Kidney (tissue), 22 donors: ENCODE measurements at places on chromosomes 1 and 21. TPM values are rescaled to one million over a fixed set of nuclear protein-coding genes. Genes with fewer than 3 reads are reported as not detected.

The GUCA2A gene
- total RNA-seq: not detected

The KCNQ4 gene
- 1.2 TPM for total RNA-seq

The SUSD4 gene
- 14.0 TPM for total RNA-seq

The PPFIA4 gene
- 1.7 TPM for total RNA-seq

The SERINC2 gene
- total RNA-seq: 126 TPM

The OR2L2 gene
- total RNA-seq: 0.09 TPM

DNA sequence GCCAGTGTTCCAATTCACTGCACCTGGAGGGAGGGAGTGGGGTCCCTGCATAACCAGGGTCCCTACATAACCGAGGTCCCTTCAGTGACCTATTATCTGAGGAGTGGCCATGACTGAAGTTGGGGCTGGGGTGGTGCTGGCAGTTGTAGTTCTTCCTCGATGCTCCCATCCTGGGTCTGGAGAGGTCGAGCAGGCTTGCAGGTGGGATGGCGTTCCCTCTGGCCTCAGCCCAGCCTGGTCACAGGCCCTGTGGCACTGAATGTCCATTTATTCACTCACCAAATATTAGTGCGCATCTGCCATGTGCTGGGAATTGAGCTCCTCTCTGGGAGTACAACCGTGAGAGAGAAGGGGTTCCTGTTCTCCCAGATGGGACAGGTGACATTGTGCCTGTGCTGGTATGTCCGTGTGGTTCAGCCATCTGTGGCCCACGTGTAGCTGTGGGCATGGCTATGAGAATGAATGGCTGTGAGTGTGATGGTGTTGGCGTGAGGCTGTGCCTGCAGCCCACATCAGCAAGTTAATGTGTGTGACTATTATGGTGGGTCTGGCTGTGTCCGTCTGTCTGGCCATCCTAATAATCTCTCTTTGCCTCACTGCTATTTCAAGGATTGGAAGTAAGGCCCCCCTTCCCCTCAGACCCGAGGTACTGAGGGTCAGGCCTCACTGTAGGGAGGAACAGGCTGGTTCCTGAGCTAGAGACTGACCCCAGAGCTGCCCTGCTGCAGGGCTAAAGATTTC is 3.9 kb upstream of the SLC6A9 start:
- no peak overlapping the region for H3K4me3 ChIP-seq
- no peaks in the 10 kb centered on the region for H3K36me3 ChIP-seq
- DNase-seq: no peak
- H3K27ac ChIP-seq: peak overlapping the region; percentile 37
- H3K4me1 ChIP-seq: peaks cover 19% of the 10 kb centered on the region

GRCh38 chr1:22428672-22429071 is 23.0 kb upstream of the ZBTB40 start:
- no peaks in the 10 kb centered on the region for H3K36me3 ChIP-seq
- no peak for DNase-seq
- no peak overlapping the region for H3K27ac ChIP-seq
- H3K27me3 ChIP-seq: no peaks in the 10 kb centered on the region
- H3K4me3 ChIP-seq: peak overlapping the region; percentile 19
- no peaks in the 10 kb centered on the region for H3K4me1 ChIP-seq

GRCh38 chr1:165877940-165878556 is 50.6 kb downstream of the UCK2 start:
- no peak overlapping the region for H3K4me3 ChIP-seq
- no peaks in the 10 kb centered on the region for H3K4me1 ChIP-seq
- DNase-seq: no peak
- H3K27ac ChIP-seq: no peak overlapping the region
- H3K36me3 ChIP-seq: no peaks in the 10 kb centered on the region
- no peaks in the 10 kb centered on the region for H3K27me3 ChIP-seq

DNA sequence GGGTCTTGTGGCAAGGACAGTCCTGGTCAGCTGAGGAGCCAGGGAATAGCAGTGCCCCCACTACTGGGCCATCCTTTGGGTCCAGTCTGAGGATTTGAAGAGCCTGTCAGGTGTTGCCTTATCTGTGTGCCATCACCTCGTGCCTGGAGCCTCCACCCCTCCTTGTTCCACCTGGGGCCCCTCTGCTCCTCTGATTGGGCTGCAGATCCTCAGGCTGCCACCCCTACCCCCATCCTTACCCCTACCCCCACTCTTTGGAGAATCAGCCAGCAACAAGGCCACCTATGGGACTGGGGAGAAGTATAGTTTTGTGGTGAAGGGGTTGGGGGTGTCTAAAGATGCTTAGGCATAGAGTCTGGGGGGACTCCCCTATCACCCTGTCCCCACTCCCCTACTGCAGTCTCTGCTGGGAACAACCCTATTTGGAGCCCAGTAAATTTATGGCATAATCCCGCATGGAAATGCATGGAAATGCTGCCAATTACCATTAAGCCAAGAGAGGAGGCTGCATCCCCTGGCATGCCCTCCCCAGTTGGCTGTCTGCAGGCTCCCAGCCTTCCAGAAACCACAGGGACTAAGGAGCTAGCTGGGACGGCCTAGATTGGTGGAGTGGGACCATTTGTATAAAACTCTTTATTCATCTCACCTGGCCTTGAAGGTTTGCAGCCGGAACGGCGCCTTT is 142.7 kb upstream of the CSF3R start:
- H3K4me1 ChIP-seq: peaks cover 5% of the 10 kb centered on the region
- DNase-seq: no peak

GRCh38 chr1:32741059-32741412 is 38.5 kb upstream of the SYNC start:
- no peaks in the 10 kb centered on the region for H3K27me3 ChIP-seq
- no peaks in the 10 kb centered on the region for H3K4me1 ChIP-seq
- DNase-seq: no peak
- H3K4me3 ChIP-seq: peak overlapping the region; percentile 41
- H3K27ac ChIP-seq: peak overlapping the region; percentile 67

DNA sequence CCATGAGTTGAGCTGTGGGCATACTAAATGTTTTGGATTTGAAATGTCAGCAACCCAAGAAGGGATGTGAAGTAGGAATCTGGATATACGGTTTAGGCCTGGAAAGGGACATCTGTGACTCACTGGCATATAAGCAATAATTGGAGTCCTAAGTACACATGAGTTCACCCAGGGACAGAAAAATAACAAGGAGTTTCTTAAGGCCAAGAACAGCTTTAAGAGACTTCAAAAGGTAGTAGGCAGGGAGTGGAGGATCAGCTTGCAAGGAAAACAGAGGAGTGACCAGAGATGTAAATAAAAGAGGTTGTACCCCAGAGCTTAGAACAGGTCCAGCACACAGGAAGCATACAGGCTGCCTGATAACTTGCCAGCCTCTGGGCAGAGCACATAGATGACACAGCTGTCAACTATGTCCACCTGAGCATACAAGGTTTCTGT is 28.1 kb downstream of the TMEM50B start:
- no peaks in the 10 kb centered on the region for H3K27me3 ChIP-seq
- H3K4me1 ChIP-seq: no peaks in the 10 kb centered on the region
- H3K36me3 ChIP-seq: peaks cover 7% of the 10 kb centered on the region
- no peak overlapping the region for H3K4me3 ChIP-seq

- peak overlapping the region; percentile 96 for H3K27ac ChIP-seq
- peak; percentile 55 for DNase-seq
- H3K4me1 ChIP-seq: peaks cover 45% of the 10 kb centered on the region
- H3K4me3 ChIP-seq: peak overlapping the region; percentile 12
- no peaks in the 10 kb centered on the region for H3K36me3 ChIP-seq
These were observed 14.8 kb downstream of the IL6R start for GRCh38 chr1:154419620-154420571.

DNA sequence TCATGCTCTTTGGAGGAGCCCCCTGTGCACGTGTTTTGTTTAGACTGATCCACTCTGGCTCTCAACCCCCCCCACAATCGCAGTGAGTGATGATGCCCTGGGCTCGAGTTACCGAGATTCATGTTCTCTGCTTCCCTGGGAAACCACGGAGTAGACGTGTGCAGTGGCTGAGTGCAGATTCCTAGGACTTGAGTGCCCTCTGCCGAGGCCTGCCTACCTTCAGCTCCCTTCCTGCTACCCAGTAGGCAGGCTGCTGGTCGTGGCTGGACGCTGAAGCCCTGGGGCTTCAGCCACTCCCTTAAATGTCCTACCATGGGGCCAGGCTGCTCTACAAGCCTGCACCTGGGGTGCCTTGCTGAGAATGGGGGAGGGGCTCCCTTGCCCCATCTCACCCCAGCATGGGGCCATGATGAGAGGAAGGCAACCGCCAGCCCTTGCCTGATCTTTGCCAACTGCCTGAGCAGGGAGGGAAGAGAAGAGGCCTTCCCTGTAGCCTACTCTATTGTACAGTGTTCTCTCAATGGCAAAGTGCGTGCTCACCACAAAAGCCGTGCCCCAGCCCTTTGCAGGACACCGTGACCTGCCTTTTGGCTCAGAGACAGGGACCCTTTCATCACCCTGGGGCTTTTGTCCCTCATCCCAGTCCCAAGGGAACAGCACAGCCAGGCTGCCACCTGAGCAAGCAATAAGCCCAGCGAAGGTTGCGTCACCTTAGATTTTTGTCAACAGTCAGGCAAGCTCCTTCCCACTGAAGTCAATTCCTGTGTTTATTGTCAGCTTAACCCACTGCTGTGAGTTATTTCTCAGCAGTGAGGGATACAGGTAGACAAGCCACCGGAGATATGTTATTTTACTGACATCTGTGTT is 4.1 kb upstream of the GRIK3 start:
- H3K27me3 ChIP-seq: peaks cover 21% of the 10 kb centered on the region
- no peaks in the 10 kb centered on the region for H3K4me1 ChIP-seq
- DNase-seq: peak; percentile 92
- no peak overlapping the region for H3K27ac ChIP-seq
- no peaks in the 10 kb centered on the region for H3K36me3 ChIP-seq

- H3K27me3 ChIP-seq: no peaks in the 10 kb centered on the region
- peak overlapping the region; percentile 75 for H3K27ac ChIP-seq
- H3K4me3 ChIP-seq: no peak overlapping the region
- H3K36me3 ChIP-seq: no peaks in the 10 kb centered on the region
These were observed 27.1 kb downstream of the AHDC1 start for GRCh38 chr1:27576806-27577227.

GRCh38 chr1:94037392-94038229 is 83.3 kb downstream of the ABCA4 start:
- no peaks in the 10 kb centered on the region for H3K36me3 ChIP-seq
- H3K4me3 ChIP-seq: no peak overlapping the region
- H3K27ac ChIP-seq: no peak overlapping the region
- H3K4me1 ChIP-seq: peaks cover 3% of the 10 kb centered on the region
- DNase-seq: no peak

DNA sequence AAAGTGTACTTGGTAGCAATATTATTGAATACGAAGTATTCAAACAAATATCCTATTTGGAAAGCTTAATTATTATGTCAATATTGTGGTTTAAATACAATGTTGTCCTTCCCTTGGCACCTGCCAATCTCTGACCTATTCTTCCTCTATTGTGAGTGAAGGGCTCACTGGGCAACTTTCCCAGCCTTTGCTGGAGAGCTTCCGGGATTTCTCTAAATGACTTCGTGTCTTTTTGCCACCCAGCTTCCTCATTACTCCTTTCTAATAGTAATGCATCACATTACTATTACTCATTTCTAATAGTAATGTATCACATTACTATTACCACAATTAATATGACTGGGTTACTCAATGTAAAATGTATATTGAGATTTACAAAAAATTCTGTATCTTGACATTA is 880.6 kb downstream of the BRINP3 start:
- H3K4me3 ChIP-seq: no peak overlapping the region
- no peak overlapping the region for H3K27ac ChIP-seq
- no peak for DNase-seq
- no peaks in the 10 kb centered on the region for H3K36me3 ChIP-seq
- no peaks in the 10 kb centered on the region for H3K27me3 ChIP-seq

GRCh38 chr1:24855474-24855873 is 74.6 kb downstream of the RUNX3 start:
- no peaks in the 10 kb centered on the region for H3K27me3 ChIP-seq
- H3K36me3 ChIP-seq: no peaks in the 10 kb centered on the region
- H3K27ac ChIP-seq: no peak overlapping the region
- no peak for DNase-seq
- no peaks in the 10 kb centered on the region for H3K4me1 ChIP-seq

- no peak overlapping the region for H3K27ac ChIP-seq
- no peak overlapping the region for H3K4me3 ChIP-seq
- H3K27me3 ChIP-seq: no peaks in the 10 kb centered on the region
- no peaks in the 10 kb centered on the region for H3K36me3 ChIP-seq
- DNase-seq: no peak
These were observed 391.9 kb downstream of the LMO4 start for GRCh38 chr1:87720561-87720960.
